ENCODE measurements at places on chromosomes 1 and 21. TPM values are rescaled to one million over a fixed set of nuclear protein-coding genes. Genes with fewer than 3 reads are reported as not detected.

- no peak for DNase-seq
These were observed 1171.2 kb downstream of the PLA2G4A start for GRCh38 chr1:187999973-188000372.

DNA sequence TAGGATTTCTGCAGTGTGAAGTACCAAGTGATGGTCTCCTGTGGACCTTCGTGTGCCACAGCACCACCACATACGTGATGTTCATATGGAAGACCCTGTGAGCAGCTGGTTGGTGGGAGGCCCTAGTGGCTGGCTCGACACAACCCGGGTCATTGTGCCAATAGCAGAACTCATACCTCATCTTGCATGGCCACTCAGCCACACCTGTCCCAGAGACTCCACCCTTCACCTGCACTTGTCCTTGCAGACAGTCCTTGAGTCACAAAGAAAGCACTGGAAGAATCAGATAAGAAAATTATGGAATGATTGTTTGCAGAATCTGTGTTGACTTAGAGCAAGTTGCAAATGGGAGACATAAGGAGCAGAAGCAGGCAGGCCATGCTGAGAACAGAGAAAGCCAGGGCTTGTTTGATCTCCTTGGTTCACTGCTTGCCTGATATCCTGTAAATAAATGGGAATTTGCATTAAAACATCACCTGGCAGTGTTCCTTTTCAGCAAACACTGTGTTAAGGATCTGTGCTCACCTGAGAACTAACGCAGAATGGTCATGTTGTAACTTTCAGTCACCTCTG, 307.7 kb downstream of the SIPA1L2 start:
- DNase-seq, result no peak

GRCh38 chr1:200671235-200671786, 1.6 kb upstream of the DDX59 start:
- DNase-seq, result no peak

GRCh38 chr1:844472-845026, 79.2 kb upstream of the SAMD11 start:
- DNase-seq, result no peak

- no peak for DNase-seq
These were observed 157.7 kb downstream of the TOMM20 start for GRCh38 chr1:234970731-234971476.

DNA sequence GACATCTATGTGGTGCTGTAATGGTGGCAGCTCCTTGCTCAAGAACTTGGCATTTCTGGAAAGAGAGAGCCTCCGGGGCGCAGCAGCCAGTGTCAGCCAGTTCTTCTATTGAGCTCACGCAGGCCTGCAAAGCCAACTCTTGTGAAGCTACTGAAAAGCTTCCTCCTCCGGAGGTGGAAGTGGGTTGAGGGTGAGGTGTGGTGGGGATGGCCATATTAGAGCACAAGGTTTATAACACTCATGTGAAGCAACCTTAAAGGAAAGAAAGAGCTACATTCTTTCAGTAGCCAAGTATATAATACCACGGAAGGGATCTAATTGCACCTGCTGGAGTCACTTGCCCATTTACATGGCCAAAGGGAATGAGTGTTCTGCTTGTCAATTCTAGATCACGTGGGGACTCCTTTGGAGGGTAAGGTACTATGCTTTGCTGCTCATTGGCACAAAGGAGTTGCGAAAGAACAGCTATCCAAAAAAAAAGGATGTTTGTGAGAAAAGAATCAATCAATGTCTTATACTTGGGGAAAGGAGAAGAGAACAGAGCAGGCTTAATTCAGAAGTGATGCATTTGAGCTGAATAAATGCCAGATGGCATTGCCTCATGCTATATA, 18.3 kb upstream of the MAP10 start:
- no peak for DNase-seq

GRCh38 chr1:225485226-225485625, 57.4 kb upstream of the LBR start:
- no peak for DNase-seq

- peak; percentile 78 for DNase-seq
These were observed 52.8 kb upstream of the LYPLAL1 start for GRCh38 chr1:219120624-219121544.

GRCh38 chr1:173903827-173904531, 13.1 kb downstream of the SERPINC1 start:
- DNase-seq, result no peak

DNA sequence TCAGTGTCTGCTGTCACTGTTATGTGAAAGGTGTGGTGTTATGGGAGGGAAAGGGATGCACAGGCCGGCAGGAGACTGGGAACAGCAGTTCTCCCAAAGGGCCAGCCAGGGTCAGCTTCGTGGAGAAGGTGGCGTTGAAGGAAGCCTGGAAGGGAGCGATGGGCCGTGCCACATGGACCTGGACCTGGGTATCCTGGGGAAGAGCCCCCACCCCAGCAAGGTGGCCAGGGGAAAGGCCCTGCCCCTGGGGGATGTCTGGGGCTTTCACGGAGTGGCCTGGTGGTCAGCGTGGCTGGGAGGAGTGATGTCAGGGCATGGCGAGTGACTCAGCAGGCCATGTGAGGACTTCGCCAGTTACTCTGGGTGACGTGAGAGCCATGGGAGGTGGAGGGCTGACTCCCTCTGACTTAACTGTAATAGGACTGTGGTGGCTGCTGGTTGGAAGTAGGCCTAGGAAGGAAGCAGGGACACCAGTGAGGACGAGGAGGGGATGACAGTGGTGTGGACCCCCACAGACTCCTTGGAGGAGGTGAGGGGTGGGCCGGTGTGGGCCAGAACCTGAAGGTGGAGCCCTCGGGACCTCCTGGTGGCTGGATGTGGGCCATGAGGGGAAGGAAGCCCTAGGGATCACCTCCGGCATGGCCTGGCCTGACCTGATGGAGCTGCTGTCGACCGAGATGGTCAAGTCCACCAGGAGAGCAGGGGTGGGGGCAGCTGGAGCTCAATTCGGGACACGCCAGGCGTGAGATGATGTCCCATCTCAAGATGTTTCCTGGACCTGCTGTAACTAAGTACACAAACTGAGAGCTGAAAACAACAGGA, 54.5 kb downstream of the BACE2 start:
- DNase-seq, result no peak

DNA sequence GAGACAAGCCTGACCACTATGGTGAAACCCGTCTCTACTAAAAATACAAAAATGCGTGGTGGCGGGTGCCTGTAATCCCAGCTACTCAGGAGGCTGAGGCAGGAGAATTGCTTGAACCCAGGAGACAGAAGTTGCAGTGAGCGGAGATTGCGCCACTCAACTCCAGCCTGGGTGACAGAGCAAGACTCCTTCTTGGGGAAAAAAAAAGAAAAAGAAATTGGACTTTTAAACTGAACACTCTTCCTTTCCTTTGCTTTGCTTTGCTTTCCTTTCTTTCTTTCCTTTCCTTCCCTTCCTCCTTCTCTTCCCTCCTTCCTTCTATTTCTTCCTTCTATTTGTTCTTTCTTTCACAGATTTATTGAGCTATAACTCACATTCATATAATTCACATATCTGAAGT, 43.3 kb upstream of the PUM1 start:
- DNase-seq, result no peak

GRCh38 chr21:39518055-39518846, 66.5 kb downstream of the SH3BGR start:
- no peak for DNase-seq

DNA sequence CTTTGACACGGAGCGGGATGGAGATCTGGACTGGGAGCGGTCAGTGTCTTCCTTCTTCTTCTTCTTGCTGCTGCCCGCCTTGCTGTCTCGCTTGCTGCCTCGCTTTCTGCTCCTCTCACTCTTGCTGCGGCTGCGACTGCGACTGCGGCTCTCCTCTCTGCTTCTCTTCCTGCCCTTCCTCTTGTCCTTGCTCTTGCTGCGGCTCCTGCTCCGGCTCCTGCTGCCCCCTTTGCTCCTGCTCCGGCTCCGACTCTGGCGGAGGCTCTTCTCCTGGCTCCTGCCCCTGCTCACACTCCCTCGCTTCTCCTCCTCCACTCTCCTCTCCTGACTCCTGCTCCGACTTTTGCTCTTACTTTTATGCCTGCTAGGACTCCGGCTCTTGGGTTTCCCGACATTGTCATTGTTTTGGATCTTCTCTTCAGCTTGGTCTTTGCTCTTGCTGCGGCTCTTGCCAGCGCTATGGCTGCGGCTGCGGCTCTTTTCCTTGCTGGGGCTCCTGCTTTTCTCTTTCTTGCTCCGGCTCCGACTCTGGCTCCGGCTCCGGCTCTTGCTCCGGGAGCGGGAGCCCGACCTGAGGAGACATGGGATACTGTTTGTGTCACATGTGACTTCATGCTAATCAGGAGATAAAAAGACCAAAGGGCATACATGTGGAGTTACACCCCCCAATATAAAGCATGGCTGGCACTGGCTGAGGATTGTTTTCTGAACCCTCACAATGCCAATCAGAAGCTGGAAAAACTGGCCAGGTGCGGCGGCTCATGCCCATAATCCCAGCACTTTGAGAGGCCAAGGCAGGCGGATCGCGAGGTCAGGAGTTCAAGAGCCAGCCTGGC, 25.2 kb upstream of the TMEM200B start:
- no peak for DNase-seq

DNA sequence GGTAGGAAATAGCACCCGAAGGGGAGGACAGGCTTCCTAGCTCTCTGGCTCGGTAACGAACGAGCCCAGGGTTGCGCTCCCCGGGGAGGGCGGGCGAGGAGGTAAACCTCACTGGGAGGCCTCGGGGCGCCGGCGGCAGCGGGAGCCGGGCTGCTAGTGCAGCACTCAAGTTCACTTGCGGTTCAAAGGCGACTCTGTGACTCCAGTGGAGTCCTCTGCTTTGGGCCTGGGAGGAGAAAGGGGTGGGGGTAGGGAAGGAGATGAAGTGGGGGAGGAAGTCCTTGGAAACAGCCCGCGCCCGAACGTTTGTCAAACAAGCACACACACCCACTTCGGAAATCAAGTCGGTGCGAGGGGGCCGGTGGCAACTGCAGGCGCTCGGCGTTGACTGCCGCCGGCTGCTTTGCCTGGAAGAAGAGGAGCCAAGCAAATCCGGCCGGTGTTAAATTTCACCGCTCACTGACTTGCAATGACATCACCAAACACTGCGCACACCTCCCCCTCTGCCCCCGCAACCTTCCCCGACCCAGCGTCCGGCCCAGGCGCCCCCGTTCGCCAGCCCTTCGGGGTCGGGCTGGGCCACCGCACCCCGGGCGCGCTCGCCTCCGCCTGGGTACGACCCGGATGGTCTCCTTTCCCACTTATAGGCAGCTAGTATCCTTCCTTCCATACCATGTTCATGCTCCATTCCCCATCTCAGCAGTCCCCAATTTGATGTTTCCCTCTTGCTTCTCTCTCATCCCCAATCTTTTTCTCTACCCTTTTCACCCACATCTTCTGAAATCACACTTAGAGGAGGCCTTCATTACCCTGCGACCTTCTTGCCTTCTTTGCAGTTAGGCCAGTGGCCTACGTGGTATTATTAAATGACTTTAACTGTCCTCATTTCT, at the start of gene COL24A1:
TSS of gene COL24A1 (minus strand) at position 207 of the 890 bp plus-strand sequence. CDS start 376 bp downstream, outside the sequence.
- DNase-seq, result no peak

- no peak for DNase-seq
These were observed 113.7 kb upstream of the RRP15 start for GRCh38 chr1:218171302-218171893.

DNA sequence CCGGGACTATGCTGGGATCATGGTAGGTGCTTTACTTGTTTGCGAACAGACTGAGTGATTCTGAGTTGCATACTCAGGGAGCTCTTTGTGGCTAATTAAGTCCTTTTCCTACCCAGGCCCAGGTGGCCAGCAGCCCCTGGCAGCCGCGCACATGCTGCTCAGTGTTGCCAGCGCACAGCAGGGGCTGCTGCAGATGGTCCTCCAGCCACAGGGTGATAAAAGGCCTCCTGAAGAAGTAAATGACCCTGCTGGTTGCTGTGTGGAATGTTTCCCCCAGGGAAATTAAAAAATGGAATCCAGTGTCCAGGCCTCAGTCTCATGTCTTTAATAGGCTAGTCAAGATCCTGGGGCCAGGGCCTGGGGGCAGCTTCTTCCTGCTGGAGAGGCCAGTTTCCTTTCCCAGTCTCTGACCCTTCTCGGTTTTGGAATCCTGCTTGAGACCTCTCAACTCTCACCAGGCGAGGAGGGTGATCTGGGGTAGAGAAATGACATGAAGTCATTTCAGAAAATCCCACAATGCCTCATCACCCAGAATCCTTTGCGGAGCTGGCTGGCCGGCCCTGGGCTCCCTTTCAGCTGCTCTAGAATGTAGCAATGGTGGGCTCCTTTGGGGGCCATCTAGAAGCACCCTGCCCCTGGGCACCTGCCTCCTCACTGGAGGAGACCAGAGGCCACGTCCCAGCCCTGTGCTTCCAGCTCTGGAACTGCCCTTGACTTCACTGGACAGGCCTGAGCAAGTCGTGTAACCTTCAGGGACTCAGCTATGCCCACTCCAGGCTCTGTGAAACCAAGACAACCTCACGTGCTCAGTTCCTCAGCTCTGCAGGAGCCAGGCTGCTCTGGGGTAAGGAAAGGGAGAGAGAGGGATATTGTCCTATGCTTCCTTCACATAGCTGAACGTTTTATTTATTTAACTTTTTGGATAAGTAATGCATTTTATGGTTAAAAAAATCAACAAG, 131.4 kb downstream of the MRPS6 start:
- no peak for DNase-seq

GRCh38 chr1:66757722-66758240, 5.5 kb downstream of the DYNLT5 start:
- no peak for DNase-seq

GRCh38 chr1:19610282-19610981, 33.7 kb upstream of the NBL1 start:
- DNase-seq, result no peak

DNA sequence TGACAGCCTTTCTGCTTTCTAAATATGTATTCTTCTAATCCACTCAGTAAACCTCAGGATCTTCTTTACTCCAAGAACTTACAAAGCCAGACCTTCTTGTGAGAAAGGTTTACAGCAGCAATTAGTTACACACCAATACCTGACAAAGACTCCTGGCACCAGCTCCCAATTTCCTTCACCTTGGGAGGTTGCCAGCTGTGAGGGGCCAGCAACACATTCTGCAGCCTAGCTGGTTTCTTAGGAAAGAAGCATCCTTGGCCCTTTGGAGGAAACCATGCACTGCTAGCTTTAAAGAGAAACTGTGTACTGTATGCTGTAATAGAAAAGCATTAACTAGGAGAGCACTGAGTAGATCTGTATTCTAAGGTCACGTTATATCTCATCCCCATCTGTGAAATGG, 10.8 kb downstream of the FYB2 start:
- no peak for DNase-seq

- DNase-seq, result no peak
These were observed 46.2 kb downstream of the TRABD2B start for GRCh38 chr1:47951026-47951425.

The ZBTB48 gene
- 32.2 TPM for polyA plus RNA-seq

The C2CD4D gene
- polyA plus RNA-seq, result 0.05 TPM

The PRDM2 gene
- polyA plus RNA-seq, result 31.3 TPM

The CEP85 gene
- polyA plus RNA-seq, result 4.3 TPM

The OLIG2 gene
- not detected for polyA plus RNA-seq

The NIBAN1 gene
- polyA plus RNA-seq, result 203 TPM

The HOOK1 gene
- 0.63 TPM for polyA plus RNA-seq

The TMEM82 gene
- not detected for polyA plus RNA-seq

The CDK18 gene
- 6.0 TPM for polyA plus RNA-seq

The SGIP1 gene
- polyA plus RNA-seq, result 1.4 TPM

The LCE1B gene
- polyA plus RNA-seq, result not detected

The ARMH1 gene
- polyA plus RNA-seq, result 3.5 TPM

The PAPPA2 gene
- polyA plus RNA-seq, result 0.54 TPM

The PLD5 gene
- 0.16 TPM for polyA plus RNA-seq

The SPATA6 gene
- polyA plus RNA-seq, result 10.4 TPM

Measured in urinary bladder (tissue), 4 donors.